ENCODE measurements at places on chromosomes 16 and 17.

- DNase-seq, result peak; percentile 20
Observed at GRCh38 chr16:74896389-74897370, 88.2 kb downstream of the WDR59 start.

GRCh38 chr17:14360856-14361255 is 60.0 kb downstream of the HS3ST3B1 start:
- DNase-seq, result no peak

GRCh38 chr17:12958786-12959185 is 59.0 kb downstream of the ELAC2 start:
- DNase-seq, result no peak

DNA sequence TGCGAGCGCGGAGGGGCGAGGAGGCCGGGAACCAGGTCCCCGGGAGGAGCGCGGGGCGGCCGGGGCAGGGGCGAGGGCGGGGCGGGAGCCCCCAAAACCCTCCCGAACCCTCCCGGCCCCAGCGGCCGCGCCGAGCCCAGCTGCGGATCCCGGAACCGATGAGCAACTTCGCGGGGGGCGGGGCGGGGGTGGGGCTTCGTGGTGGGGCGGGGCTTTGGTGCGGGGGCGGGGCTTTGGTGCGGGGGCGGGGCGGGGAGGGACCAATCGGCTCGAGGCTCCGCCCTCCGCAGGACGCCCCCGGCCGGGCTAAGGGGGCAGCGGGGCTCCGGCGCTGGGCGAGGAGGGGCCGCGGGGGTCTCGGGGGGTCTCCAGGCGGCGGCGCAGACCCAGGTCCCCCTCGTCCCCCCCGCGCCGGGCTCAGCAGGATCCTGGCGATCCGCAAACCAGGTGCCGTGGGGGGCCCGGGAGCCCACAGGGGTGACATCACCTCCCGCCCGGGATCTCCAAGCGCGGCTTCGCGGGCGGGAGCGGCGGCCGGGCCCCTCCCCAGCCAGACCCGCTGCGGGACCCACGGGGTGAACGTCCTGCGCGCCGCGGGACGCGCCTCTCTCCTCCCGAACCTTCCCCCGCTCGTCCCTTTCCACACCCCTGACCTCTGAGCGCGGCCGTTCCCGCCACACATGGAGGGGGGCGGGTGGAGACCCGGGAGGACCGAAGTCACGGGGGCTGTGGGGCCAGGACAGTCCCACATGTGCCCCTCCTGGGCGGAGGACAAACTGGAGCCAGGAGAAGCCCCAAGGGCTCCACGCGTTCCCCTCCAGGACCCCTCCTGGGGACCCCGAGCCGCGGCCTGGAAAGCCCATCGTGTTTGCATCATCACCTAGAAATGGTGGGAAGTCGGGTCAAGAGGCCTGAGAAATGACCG is at the start of gene ABR:
Gene ABR, minus strand, starts transcription at position 164 of the 925 bp plus-strand sequence. CDS start 254 bp downstream, outside the sequence.
- DNase-seq, result no peak

DNA sequence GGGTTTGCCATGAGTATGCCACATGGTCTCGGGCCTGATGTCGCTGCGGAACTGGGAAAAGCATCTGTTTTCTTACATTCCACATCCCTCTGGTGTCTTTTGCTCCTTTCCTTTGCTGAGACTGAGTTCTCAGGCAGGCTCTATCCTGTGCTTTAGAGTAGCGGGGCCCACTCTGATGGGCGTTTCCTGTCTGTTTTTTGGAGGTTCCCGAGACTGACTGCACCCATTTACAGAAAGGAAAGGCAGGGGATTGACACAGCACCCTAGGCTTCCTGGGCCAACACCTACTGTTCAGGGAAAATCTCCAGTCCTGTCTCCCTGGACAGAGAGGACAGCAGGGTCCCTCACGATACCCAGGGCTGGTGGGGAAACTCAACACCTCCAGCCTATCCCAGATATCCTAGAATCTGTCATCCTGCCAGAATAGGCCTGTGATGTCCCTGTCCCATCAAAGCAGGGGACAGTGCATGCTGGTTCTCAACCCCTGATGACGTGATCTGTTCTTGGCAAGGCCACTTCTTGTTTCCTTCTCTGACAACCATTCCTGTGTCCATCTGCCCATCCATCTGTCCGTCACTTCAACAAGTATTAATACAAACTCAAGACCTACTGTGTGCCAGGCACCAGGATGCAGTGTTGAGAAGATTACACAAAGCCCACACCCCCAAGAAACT is 42.2 kb downstream of the ACTG1 start:
- DNase-seq, result no peak

GRCh38 chr16:69563605-69564580 is 1.9 kb upstream of the NFAT5 start:
- DNase-seq, result no peak

- no peak for DNase-seq
Observed at GRCh38 chr17:77836557-77837041, 121.9 kb upstream of the TNRC6C start.

DNA sequence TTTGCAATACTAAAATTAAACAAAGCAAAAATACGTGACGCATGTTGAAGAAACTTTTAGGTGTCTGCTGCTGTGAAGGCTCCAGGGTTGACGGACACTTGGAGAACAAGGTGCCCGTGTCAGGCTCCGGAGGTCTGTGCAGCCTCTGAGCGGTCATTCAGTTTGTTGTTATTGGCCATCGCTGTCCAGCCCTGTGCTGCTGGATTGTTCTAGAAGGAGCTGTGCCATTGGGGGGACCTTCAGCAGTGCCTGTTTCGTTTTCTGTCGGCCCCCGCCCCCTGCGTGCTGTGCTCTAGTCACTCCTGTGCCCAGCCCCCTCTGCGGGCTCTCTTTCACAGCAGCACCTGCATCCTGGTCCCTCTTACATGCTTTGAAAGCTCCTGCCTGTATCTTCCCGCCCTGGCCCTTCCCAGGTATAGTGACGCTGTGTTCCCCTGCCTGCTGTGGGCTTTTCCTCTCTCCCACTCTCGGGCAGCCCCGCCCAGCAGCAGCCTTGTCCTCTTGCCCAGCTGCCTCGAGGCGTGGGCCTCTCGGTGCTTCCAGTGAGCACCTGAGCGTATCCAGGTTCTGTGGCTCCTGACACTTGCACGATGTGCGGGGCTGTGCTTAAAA is 50.7 kb downstream of the RNF213 start:
- no peak for DNase-seq

GRCh38 chr17:60971515-60972369 is 294.1 kb downstream of the BCAS3 start:
- DNase-seq, result no peak

DNA sequence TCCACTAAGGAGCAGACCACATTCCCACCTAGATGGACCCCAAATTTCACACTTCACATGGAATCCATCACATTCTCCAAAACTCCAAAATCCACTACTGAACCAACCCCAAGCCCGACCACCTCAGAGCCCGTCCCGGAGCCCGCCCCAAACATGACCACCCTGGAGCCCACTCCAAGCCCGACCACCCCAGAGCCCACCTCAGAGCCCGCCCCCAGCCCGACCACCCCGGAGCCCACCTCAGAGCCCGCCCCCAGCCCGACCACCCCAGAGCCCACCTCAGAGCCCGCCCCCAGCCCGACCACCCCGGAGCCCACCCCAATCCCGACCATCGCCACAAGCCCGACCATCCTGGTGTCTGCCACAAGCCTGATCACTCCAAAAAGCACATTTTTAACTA is 1.6 kb downstream of the GP1BA start:
- DNase-seq, result no peak

GRCh38 chr17:11094331-11094730 is 146.7 kb upstream of the SHISA6 start:
- no peak for DNase-seq

GRCh38 chr16:3025032-3026002 is 1.5 kb downstream of the THOC6 start:
- DNase-seq, result no peak

- DNase-seq, result no peak
Observed at GRCh38 chr16:78770353-78771091, 671.1 kb downstream of the WWOX start.

GRCh38 chr16:53501216-53501859 is 1.7 kb downstream of the AKTIP start:
- no peak for DNase-seq

GRCh38 chr16:77359065-77359502 is 75.8 kb downstream of the ADAMTS18 start:
- DNase-seq, result peak; percentile 44

- DNase-seq, result no peak
Observed at GRCh38 chr16:86740298-86740697, 161.9 kb downstream of the FOXL1 start.

DNA sequence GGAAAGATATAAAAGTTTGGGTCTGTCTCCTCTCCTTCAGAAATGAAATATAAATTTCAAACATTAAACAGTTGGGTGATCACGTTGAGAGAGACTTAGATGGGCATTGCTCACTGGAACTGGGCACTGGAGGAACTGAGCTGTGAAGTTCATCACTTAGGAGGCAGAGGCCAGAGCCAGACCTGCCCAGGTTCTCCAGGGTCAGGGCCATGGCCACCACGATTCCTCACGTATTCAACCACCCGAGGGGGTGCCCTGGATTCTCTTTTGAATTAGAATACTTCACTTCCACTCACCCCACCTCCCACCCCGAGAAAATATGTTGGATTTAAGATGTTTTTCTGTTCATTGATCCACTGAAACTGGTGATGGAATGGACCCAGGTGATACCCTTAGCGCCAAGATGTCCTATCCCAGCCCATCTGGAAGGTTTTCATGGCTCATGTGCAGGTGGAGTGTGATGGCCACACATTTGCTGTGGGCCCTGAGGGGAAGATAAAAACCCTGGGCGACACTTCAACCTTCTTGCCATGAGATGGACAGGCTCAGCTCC is 6.1 kb downstream of the PRR29 start:
- DNase-seq, result no peak

- no peak for DNase-seq
Observed at GRCh38 chr17:73096866-73097265, 4.4 kb upstream of the SLC39A11 start.

DNA sequence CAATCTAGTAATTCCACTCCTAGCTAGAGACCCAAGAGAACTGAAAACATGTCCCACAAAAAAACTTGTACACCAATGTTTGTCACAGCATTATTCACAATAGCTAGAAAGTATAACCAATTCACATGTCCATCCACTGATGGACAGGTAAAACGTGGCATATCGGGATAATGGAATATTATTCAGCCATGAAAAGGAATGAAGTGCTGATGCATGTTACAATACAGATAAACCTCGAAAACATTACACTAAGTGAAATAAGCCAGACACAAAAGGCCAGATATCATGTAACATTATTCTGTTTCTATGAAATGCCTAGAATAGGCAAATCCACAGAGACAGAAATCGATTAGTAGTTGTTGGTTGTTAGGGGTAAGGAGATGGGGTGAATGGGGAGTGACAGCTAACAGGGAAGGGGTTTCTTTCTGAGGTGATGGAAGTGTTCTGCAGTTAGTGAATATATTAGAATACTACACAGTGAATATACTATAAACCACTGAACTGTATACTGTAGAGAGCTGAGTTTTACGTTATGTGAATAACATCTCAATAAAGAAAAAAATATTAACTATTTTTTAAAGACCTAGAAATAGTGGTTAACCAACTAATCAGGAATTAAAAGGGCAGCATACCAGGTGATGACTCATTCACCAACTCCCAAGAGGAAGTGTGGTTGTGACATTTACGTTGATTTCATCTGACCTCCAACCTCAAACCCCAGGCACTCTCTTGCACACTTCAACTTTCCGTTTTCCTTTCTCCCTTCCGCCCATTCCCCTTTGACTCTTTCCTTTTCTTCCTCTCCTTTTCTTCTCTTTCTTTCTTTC is 48.6 kb downstream of the GAS7 start:
- peak; percentile 66 for DNase-seq

GRCh38 chr17:50213026-50214022 is 11.9 kb upstream of the COL1A1 start:
- DNase-seq, result no peak

DNA sequence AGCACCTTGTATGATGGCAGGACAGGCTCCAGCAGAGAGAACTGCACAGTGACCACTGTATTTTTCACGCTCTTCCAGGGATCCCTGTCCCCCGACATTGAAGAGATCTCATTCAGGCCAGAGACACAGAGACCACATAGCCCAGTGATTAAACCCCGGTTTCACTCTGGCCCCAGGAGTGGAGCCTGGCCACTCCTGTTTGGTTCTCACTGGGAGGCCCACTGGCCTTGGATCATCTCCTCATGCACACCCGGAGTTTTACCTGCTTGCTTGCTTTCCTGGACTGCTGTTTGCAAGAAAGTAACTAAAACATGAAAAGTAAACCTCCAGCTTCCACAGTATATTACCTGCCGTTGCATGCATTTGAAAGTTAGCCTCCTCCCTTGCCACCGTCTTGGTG is 13.2 kb upstream of the CLEC18C start:
- DNase-seq, result no peak

DNA sequence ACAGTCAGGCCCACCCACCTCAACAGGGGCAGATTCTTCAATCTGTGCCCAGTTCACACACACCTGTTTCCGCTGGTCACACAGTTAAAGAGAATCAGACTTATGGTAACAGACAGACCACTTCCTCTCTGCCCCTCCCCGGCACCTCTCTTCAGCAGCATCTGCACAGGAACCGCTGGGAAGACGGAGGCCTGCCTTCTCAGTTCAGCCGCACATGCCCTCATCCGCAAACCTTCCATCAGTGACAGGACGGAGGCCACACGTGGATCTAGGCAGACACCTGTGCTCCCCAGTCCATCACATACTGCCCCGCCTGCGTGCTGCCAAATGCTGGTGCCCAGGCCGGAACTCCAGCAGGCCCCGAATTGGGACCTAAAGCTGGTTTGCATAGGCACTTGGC is 10.3 kb downstream of the PHB1 start:
- DNase-seq, result no peak

- no peak for DNase-seq
Observed at GRCh38 chr16:86511317-86512161, 1.2 kb downstream of the FOXF1 start.

- DNase-seq, result no peak
Observed at GRCh38 chr16:1590366-1590765, 21.5 kb downstream of the IFT140 start.

GRCh38 chr17:80980397-80981061 is 11.1 kb upstream of the CHMP6 start:
- no peak for DNase-seq

DNA sequence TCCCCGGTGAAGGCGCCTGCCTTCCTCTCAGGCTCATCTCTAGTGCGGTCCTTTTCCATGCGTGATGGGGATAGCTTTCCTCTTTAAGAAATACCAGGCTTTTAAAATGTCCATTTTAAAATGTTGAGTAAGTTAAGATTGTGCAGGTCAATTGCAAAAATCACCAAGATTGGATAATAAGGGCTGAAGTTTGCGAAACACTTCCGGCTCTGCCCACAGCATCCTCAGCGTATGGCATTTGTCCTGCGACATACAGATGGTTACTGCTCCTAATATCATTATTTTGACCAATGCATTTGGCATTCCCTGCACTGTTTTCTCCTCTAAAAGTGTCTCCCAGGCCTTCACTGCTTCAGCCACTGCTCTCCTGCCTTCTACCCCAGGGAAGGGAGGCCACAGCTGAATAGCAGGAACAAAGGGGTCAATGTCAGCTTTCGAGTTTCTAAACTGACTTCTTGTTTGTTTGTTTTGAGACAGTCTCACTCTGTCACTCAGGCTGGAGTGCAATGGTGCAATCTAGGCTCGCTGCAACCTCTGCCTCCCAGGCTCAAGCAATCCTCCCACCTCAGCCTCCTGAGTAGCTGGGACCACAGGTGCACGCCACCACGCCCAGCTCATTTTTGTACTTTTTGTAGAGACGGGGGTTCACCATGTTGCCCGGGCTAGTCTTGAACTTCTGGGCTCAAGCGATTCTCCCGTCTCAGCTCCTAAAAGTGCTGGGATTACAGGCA is 91.9 kb downstream of the CRISPLD2 start:
- DNase-seq, result no peak

GRCh38 chr17:59791603-59792457 is 84.4 kb downstream of the VMP1 start:
- DNase-seq, result peak; percentile 63

- DNase-seq, result no peak
Observed at GRCh38 chr17:4509401-4509800, 10.7 kb downstream of the SPNS2 start.
